ENCODE measurements at places on chromosomes 1 and 21.

GRCh38 chr1:210697185-210697584 lies 368.5 kb downstream of the HHAT start:
- no peak for DNase-seq

DNA sequence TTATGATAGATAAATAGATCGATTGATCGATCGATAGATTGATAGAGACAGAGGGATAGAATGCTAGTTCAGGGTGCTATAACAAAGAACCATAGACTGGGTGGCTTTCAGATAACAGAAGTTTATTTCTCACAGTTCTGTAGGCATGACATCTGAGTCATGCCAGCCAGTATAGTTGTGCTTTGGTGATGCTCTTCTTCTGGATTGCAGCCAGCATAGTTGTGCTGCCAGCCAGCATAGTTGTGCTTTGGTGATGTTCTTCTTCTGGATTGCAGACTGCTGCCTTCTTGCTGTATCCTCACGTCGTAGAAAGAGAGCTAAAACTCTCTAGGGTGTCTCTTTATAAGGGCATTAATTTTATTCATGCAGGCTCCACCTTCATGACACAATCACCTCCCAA lies 860.8 kb downstream of the BRINP3 start:
- no peak for DNase-seq

DNA sequence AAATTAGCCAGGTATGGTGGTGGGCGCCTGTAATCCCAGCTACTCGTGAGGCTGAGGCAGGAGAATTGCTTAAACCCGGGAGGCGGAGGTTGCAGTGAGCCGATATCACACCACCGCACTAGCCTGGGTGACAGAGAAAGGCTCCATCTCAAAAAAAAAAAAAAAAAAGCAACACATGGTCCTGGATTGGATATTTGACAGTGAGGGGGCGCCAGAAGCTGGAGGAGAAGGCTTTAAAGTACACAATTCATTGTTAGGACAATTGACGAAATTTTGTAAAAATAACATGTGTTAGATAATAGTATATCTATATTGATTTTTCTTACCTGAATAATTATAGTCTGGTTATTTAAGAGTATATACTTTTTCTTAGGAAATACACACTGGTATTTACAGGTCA lies 50.2 kb upstream of the USP25 start:
- no peak for DNase-seq

DNA sequence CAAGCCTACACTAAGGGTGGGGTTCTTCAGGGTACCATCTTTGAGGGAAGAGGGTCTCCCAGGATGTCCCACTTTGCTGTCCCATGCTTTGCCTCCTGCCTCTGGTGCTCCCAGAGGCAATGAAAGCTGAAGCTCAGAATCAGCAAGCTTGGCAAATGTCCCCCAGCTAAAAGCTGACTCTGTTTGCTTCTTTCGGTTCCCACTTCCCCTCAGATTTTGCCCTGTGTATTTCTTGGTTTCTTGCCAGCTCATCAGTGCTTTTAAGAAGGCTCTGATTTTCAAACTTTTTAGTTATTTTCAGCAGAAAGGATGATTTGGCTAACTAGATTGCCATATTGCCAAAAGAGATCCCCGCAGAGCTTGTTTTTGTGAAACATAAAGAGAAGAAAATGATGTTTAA lies 33.1 kb upstream of the COG2 start:
- no peak for DNase-seq

GRCh38 chr1:26785611-26786436 lies 1.9 kb upstream of the PIGV start:
- no peak for DNase-seq

- no peak for DNase-seq
Observed at GRCh38 chr1:108130794-108131193, 69.3 kb downstream of the SLC25A24 start.

- DNase-seq: no peak
Observed at GRCh38 chr1:147539122-147539575, 2.2 kb upstream of the BCL9 start.

- no peak for DNase-seq
Observed at GRCh38 chr1:167122568-167122967, 28.7 kb downstream of the STYXL2 start.

GRCh38 chr1:117368116-117369108 lies 1.2 kb downstream of the MAN1A2 start:
- DNase-seq: no peak

- no peak for DNase-seq
Observed at GRCh38 chr1:21543598-21543997, 34.4 kb downstream of the ALPL start.

DNA sequence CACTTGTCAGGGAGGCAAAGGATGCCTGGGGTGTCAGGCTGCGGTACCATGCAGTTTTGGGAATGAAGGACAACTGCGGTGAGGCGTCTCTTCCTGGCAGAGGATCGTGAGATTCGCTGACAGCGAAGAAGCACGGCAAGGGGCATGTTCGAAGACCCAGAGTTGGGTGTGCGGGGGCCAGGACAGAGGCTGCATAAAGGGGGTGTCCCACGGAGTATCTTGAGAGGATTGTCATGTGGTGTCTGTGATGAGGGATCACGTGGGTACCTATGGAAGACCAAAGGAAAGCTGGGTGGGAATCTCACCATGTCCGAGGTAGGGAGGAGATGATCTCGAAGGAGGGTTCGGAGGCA lies 372 bp downstream of the SLC25A44 start:
- DNase-seq: no peak

DNA sequence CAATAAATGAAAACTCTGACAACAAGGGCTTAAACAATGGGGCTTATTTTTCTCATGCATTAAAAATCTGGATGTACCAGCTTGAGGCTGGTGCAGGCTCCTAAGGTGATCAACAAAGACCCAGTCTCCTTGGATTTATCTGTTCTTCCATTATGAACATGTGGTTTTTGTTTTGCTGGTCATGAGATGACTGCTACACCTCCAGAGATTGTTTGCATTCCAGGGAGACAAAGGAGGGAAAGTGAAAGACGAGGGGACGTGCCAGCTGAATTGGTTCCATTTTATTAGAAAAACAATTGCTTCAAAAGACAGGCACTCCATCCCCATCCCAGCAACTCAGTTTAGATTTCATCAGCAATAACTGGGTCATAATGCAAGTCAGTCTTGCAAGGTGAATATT lies 90.9 kb upstream of the KCNK1 start:
- no peak for DNase-seq

GRCh38 chr1:180615493-180616290 lies 16.1 kb upstream of the XPR1 start:
- no peak for DNase-seq

GRCh38 chr1:33359931-33360330 lies 39.0 kb upstream of the A3GALT2 start:
- no peak for DNase-seq

All from stimulated activated CD4-positive, alpha-beta T cell treated with anti-CD3 and anti-CD28 coated beads, TNF-alpha, amount 100 ng/mL, for 4 hours (primary cell).